Choroid plexus epithelial cell (primary cell): ENCODE measurements at places on chromosomes 13 and 19.

- no peak for DNase-seq
These were observed 16.4 kb downstream of the SIX5 start for GRCh38 chr19:45752639-45753038.

- DNase-seq = peak; percentile 91
These were observed at the start of gene WTIP for GRCh38 chr19:34480971-34481841. TSS of gene WTIP (plus strand) at chr19:34481758. CDS start at chr19:34481975, 217 bp downstream.

GRCh38 chr13:51614350-51614786 lies 30.1 kb downstream of the WDFY2 start:
- no peak for DNase-seq

- DNase-seq = no peak
These were observed 260.8 kb downstream of the EFNB2 start for GRCh38 chr13:106274551-106275203.

GRCh38 chr19:39542206-39542605 lies 2.2 kb upstream of the EID2 start:
- no peak for DNase-seq

DNA sequence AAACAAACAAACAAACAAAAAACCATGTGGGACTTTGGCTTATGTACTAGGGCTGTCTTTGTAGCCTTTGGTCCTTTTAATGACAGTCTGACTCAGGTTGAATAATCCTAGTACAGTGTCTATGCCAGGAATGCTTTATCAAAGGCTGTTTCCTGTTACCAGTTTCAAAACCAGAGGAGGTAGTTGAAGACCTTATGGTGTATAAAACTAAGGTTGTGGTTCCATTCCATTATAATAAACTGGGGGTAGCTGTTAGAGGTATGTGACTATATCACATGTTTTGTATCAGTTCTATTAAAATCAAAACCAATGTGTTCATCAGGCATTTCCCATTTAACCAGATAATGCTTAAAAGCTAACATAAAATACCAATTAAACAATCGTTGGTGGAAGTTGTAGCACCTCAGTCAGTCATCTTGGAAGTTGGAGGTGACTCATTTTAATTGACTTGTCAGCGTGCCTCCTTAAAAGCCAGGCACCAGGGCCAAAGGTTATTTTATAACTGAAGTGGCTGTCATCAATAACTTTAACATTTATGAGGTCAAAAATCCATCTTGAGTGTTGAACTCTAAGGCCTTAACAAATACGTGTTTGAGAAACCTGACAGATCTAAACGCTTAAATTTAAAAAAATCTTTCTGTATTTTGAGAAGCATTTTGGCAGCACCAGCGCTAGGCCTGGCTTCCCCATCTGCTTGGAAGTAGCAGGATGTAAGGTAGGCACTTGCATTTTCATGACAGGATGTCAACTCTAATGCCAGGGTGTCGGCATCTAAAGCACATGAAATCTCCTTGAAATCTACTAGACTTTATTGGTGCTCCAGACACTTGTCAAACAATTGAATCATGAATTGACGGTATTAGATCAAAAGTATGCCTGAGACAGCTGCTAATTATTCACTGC lies 162.5 kb downstream of the LMO7 start:
- DNase-seq = peak; percentile 35

DNA sequence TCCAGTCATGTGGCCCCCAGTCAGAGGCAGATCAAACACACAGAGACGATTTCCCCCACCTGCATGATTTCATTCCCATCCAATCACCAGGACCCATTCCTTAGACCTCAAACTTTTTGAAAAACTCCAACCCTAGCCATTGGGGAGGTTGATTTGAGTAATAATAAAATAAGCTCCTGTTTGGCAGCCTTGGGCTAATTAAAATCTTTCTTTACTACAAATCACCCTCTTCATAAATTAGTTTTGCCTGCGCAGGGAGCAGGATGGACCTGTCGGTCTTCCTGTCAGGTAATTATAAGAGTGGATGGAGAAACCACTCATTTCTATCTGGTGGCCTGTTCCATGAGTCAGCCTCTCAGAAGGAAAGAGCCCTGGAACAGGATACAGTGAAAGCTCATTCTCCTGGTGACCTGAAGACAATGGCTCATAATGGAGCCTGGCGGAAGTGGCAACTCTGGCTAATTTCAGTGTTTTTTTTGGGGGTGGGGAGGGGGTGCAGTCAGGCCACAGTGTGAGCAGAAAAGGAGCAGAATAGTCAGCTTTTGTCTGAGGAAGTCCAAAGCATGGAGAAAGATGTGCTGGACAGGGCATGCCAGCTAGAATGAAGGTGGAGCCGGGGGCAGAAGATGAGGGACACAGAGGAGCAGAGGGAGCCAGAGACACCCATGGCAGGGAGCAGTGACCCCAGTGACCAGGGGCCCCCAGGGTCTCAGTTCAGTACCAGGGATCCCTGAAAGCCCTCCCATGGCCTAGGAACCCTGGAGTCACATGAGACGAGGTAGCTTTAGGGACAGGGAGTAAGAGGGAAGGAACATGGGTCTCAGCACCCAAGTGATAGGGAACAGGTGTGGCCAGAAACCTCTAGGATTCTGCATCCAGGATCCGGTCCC lies 31.8 kb upstream of the PSG9 start:
- DNase-seq = no peak

- DNase-seq = no peak
These were observed 6.5 kb upstream of the CTXN1 start for GRCh38 chr19:7932276-7932929.

DNA sequence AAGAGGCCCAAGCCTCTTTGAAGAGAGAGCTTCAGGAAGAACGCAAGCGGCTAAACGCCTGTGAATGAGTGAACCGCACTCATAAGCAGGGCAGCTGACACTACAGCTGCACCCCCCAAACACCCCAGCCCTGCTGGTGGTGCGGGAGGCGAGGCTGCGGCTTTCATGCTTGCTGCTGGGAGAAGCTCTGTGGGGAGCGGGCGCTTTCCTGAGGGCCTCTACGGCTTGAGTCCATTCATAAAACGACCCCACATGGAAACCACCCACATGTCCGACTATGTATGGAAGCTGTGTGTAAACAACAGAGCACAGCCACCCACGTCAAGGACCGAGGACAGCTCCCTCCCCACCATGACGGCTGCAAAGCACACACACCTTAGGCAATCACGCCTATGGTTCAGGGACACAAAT lies 5.5 kb downstream of the AP3D1 start:
- DNase-seq = peak; percentile 48

- DNase-seq = peak; percentile 43
These were observed 102.6 kb downstream of the LRCH1 start for GRCh38 chr13:46655377-46656180.

GRCh38 chr13:102128216-102128810 lies 273.5 kb downstream of the FGF14 start:
- peak; percentile 53 for DNase-seq

GRCh38 chr13:25118378-25118905 lies 22.5 kb downstream of the PABPC3 start:
- DNase-seq = peak; percentile 2

DNA sequence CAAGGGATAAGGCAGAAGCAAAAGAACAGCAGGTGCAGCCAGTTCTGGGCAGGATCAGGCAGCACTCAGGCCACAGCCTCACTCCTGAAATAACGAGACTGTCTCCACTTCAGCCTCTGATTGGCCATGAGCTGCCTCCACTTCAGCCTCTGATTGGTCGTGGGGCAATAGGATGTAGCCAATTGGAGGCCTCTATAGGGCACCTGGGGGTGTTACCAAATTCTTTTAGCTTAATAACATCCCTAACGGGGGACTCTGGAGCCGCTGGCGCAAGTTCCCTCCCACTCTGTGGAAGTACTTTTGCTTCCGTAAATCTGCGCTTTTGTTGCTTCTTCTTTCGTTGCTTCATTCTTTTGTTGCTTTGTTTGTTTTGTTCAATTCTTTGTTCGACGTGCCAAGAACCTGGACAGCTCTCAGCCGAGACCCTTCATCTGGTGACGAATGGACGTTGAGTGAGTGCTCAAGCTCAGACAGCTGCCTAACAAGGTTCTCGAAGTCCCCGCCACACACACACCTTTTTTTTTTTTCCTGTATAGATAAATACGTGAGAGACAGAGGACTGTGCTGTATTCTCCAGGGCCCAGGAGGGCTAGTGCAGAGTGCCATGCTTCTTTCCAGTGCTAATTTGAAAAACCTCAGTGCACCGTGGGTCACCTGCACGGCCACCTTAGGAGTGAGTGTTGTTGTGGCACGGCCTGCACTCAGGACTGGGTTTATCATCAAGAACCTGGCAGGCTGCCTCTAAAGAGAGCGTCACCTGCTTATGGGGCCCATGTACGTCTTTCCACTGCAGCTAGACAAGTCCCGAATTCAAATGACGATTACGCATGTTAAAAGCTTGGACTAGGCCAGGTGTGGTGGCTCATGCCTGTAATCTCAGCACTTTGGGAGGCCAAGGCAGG lies 32.0 kb upstream of the TUBGCP3 start:
- peak; percentile 22 for DNase-seq

- DNase-seq = no peak
These were observed 23.1 kb upstream of the ASPDH start for GRCh38 chr19:50536662-50537305.

GRCh38 chr19:49272204-49272603 lies 52.8 kb downstream of the SLC6A16 start:
- DNase-seq = peak; percentile 30
